Astrocyte (in vitro differentiated cells and primary cell): ENCODE measurements at places on chromosomes 5 and 9.
A peak's percentile ranks its signal among the peaks of the same experiment; 100 is the strongest.

- peak; percentile 73 for DNase-seq
Measured at GRCh38 chr5:14097998-14098471, 45.1 kb upstream of the TRIO start.

GRCh38 chr5:16431490-16431889 lies 34.1 kb downstream of the ZNF622 start:
- no peak for DNase-seq

GRCh38 chr9:83188277-83188676 lies 125.3 kb upstream of the RASEF start:
- DNase-seq = no peak

DNA sequence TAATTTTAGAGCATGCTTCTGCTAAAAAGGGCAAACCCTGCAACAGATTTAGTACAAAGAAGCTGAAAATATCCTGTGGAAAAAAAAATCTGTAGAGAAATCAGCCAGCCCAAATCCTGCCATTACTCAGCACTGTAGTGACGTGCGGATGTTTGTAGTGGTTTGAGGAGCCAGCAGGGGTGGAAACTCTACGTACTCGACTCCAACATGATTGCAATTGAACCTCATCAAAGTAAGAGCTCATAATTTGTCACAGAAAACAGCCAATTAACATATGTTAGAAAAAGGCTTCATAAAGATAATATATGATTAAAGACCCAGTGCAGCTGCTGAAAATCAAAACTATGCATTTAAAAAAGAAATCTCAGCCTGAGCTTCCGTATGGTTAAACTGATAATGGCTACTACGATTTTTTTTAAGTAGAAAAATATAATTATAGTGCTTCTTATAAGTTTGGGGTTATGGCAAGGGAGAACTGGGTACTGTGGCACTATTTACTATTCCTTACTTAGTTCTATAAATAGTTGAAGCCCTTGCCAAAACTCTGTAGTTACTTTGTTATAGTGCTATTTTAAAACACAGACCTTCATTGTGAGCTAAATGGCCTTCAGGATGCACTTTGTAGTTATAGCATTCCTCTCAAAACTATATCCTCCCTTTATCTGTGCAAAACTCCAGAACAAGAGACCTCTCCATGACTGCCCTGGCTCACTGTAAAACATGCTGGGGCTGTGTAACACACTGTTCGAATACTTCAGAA lies 49.4 kb downstream of the MEF2C start:
- peak; percentile 54 for DNase-seq

DNA sequence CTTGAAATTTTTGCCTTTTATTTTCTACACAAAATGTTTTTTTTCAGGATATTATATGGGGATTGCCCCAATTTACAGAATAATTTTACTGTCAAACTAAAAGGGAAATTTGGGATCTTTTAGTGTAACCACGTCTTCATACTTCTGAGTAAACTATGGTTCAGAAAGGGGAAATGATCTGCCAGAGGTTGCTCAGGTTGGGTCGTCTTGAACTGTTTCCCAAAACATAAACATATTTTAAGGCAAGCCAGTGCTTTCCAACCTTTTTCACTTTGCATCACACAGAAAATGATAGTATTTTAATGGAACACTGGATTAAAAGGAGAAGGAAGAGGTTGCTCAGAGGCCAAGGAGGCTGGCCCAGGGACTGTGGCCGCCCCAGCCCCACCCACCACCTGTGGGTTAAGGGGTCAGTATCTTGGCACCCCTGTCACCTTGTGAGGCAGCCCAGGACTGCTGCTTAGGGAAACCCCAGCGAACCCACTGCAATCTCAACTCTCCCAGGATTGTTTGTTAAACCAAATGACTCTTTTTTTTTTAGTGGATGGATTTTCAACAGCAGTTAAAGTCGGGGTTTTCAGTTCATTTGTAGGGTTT lies 142.7 kb upstream of the DHFR start:
- DNase-seq = no peak

GRCh38 chr9:99259231-99259918 lies 37.3 kb downstream of the SEC61B start:
- DNase-seq = peak; percentile 20

DNA sequence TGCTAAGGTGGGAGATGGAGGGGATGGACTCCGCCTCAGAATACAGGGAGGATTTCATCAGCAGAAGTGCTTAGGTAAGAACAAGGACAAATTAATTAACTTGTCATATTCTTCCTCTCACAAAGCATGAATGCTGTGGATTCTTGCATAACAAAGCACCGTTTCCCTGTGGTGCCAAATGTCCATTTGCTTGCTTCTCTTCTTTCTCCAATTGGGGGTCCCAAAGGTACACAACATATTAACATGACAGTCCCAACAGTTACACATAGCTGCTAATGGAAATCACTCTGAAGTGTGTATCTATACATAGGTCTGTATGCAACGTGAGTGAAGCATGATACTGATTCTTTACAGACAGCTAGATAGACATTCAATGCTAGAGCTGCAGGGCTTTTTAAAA lies 146.7 kb upstream of the EFNA5 start:
- DNase-seq = no peak

DNA sequence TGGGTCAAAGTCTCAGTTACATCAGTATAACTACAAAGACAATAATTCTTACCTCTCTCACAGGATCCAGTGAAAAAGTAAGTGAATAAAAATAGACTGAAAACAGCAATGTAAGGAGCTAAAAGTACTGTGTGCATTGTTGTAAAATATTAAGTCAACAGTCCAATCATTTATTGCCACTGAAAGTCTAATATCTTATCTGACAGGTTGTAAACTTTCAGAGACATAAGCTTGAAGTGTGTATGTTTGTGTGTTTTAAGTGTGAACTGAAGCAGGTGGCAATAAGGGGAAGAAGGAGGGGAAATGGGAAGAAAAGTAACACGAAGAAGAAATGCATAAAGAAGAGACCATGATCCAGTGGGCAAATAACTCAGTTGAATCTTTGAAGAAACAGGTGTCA lies 229.7 kb upstream of the TAS2R1 start:
- no peak for DNase-seq

DNA sequence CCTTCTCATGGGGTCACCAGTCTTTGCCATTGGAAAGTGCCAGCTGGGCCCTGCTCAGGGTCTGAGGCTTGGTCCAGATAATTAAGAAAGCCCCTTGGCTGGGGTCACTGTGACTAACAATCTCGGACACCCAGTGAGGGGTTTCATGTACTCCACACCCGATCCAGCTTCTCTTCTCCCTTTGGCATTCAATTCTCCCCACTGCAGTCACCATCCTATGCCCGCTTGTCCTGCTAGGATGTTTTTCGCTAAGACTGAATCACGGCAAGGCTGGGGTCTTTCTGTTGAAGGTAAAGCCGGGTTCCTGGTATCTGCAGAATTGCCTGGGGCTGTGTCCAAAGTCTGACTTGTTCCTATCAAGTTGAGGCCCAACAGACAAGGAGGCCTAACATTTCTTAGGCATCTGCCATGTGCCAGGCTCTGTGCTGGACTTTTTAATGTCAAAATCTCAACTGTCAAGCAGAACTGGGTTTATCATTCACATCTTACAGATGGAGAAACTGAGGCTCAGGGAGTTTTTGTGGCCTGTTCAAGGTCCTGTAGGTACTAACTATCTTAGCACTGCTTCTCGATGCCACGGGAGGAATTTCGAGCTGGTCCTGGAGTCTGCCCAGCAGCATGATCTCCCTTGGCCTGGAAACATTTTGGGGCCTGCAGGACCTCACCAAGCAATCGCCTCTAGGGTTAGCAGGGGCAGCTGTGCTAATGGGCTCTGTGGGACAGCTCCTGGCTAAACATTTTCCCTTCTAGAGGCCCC lies 142.0 kb upstream of the ALDH1B1 start:
- no peak for DNase-seq

- DNase-seq = peak; percentile 35
Measured at GRCh38 chr9:84136119-84136868, 155.7 kb downstream of the RMI1 start.

DNA sequence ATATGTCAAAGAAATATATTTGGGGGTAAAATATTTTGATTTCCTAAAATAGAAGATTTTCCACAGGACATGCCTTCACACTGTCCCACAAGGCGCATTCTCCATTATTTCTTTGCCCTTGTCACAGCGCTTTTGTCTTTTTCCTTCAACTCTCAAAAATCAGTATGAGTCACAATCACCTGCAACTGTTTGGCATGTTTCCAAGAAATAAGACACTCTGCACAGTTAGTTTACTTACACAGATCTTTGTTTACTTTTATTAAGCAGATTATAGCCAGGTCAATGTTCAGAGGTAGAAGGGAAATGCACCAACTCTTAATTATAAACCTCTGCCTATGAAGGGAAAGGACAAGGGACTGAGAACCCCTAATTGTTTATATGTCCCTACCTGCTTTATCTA lies 9.5 kb downstream of the CEMIP2 start:
- DNase-seq = peak; percentile 27

DNA sequence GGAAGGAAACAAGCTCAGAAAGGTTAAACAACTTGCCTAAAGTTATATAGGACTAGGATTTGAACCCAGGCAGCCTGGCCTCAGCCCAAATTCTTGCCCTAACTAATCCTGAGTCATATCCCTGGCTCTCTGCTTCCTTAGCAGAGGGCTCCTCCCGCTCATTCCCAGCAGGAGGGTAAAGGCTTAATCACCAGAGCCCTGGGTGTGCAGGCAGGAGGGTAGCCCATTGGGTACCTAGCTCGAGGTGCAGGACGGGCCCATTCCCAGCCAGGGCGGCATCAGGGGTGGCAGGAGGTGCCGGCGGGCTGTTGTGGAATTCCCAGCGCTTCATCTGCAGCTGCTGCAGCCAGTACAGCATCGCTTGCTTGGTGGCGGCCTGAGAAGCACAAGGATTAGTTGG lies 3.9 kb downstream of the TBC1D2 start:
- peak; percentile 74 for DNase-seq
